Inflammatory macrophage (primary cell): ENCODE measurements at places on chromosomes 1 and 21.

DNA sequence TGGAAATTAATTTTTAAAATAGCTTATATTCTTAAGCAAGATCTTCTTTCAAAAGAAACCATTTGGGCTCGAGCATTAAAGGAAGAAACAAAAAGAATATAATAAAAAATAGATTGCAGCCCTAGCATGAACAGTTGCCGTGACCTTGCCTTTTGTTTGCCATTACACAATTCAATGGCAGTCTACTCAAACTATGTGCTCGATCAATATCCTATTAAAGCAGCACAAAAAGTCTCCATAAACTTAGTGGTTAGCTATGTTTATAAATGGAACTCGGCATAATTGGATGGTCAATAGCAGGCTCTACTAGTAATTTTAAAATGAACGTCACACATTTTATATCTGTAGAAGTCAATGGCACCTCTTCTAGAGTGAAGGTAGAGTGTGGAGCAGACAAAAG is 256.5 kb downstream of the NFIA start:
- peak; percentile 23 for DNase-seq

- no peak for DNase-seq
Measured at GRCh38 chr1:205642679-205643307, 11.0 kb upstream of the ELK4 start.

DNA sequence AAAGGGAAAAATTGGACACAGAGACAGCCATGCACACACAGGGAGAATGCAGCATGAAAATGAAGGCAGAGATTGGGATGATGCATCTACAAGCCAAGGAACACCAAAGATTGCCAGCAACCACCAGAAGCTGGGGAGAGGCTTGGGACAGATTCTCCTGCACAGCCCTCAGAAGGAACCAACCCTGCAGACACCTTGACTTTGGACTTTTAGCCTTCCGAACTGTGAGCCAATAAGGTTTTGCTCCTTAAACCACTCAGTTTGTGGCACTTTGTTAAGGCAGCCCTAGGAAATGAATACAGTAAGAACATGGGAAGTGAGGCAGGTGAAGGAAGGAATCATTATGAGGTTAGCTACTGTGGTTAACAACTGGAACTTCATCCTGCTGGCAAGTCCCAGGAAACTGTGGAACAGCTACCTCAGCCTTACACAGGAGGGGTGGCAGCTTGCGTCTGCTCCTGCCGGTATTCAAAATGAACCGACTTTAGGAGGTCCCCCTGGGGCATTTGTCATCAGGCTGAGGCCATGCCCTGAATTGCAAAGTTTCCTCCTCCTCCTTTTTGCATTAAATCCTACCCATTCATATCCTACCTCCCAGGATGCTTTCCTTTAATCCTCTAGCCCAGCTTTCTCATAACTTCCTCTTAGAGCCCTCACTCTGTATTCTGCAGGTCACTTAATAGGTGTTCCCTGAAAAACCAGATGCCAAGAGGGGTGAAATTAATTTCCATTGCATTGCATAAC is 15.4 kb downstream of the CD247 start:
- no peak for DNase-seq

GRCh38 chr1:40435471-40435870 is 14.8 kb upstream of the ZFP69B start:
- no peak for DNase-seq
